ENCODE measurements at places on chromosomes 7 and 10. TPM values are rescaled to one million over a fixed set of nuclear protein-coding genes. Genes with fewer than 3 reads are reported as not detected.

LRRTM3 gene
- not detected for total RNA-seq

SFTPA1 gene
- total RNA-seq, result 8,320 TPM

GRCh38 chr10:124351481-124352220 is 67.1 kb downstream of the OAT start:
- H3K27ac ChIP-seq, result no peak overlapping the region
- H3K36me3 ChIP-seq, result no peaks in the 10 kb centered on the region
- H3K27me3 ChIP-seq, result no peaks in the 10 kb centered on the region
- H3K4me1 ChIP-seq, result no peaks in the 10 kb centered on the region

DNA sequence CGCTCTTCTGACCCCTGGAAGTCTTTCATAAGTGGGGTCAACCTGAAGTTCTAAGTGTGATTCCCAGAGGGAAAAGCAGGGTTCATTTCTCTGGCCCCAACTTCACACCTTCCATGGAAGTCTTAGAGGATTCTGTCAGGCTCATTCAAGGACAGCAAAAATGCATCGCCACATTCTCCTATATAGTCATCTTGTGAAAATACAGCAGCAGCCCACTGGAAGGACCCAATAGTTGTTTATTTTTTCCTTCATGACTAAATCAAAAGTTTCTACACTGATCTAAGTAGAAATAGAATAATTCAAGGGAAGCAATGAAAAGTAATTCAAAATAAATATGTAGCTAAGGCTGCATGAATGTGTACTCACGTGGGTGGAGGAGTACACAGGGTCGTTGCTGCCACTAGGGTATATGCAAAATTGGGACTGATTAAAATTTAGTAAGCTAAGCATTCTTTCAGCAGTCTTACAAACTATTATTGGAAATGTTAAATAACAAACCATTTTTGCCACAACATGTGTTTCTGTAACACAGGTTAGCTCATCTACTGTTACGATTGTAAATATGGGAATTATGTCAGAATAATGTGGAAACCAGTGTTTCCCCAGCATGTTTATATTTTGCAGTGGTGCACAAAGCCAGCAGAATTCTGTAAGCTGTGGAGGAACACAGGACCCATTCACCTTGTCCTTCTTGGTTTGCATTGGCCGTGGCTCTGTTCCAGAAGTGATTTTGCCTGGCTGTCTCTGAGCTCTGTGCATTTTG is 33.5 kb downstream of the EEPD1 start:
- H3K27me3 ChIP-seq, result no peaks in the 10 kb centered on the region
- no peak for DNase-seq

Measured in upper lobe of left lung (tissue), 6 donors.